ENCODE measurements at places on chromosomes 7 and 10. TPM values are rescaled to one million over a fixed set of nuclear protein-coding genes. Genes with fewer than 3 reads are reported as not detected.

GRCh38 chr10:88493691-88494483 is 89.2 kb downstream of the RNLS start:
- no peaks in the 10 kb centered on the region for H3K36me3 ChIP-seq
- H3K27ac ChIP-seq: peak overlapping the region; percentile 24
- H3K27me3 ChIP-seq: no peaks in the 10 kb centered on the region

- no peaks in the 10 kb centered on the region for H3K36me3 ChIP-seq
- no peaks in the 10 kb centered on the region for H3K27me3 ChIP-seq
- peak within 1 kb of the TSS; percentile 72 for H3K4me3 ChIP-seq
- peak within 1 kb of the TSS; percentile 95 for H3K27ac ChIP-seq
- peaks cover 23% of the 10 kb centered on the region for H3K4me1 ChIP-seq
- peak; percentile 96 for DNase-seq
These were observed at the start of gene BAG3 for GRCh38 chr10:119650692-119651513. Gene BAG3, plus strand, starts transcription at chr10:119651380. Its CDS starts 296 bp downstream, at chr10:119651676.

The ZDHHC4 gene
- polyA plus RNA-seq: 169 TPM

The CDNF gene
- 1.2 TPM for polyA plus RNA-seq

The ZNF736 gene
- polyA plus RNA-seq: 4.0 TPM

The SP4 gene
- polyA plus RNA-seq: 1.1 TPM

DNA sequence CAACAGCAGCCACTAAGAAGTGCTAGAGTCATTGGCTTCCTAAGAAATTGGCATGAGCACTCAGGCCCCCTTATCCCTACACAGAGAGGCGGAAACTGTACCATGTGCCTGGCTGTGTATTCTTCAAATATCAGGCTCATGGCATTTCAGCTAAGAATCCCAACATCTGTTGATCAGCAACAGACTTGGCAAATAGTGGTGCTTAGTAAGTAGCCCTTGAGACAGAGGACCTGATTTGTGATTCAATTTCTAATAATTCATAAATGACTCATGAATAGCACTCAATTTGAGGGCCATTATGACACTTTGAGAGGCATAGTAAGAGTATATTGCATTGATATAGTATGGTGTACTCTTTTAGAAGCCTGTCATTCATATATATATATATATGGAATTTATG is 309.1 kb downstream of the LRMDA start:
- H3K36me3 ChIP-seq: no peaks in the 10 kb centered on the region
- H3K27me3 ChIP-seq: no peaks in the 10 kb centered on the region
- no peak overlapping the region for H3K27ac ChIP-seq
- no peak overlapping the region for H3K4me3 ChIP-seq
- H3K4me1 ChIP-seq: no peaks in the 10 kb centered on the region
- no peak for DNase-seq

GRCh38 chr10:86687750-86688149 is 19.4 kb downstream of the LDB3 start:
- H3K36me3 ChIP-seq: no peaks in the 10 kb centered on the region
- no peaks in the 10 kb centered on the region for H3K27me3 ChIP-seq
- peak overlapping the region; percentile 17 for H3K27ac ChIP-seq

The ANKRD2 gene
- 0.99 TPM for polyA plus RNA-seq

- H3K27ac ChIP-seq: no peak overlapping the region
- H3K27me3 ChIP-seq: peaks cover 54% of the 10 kb centered on the region
- no peaks in the 10 kb centered on the region for H3K36me3 ChIP-seq
- peaks cover 28% of the 10 kb centered on the region for H3K4me1 ChIP-seq
- no peak for DNase-seq
These were observed 2.1 kb downstream of the DRGX start for GRCh38 chr10:49393757-49394156.

DNA sequence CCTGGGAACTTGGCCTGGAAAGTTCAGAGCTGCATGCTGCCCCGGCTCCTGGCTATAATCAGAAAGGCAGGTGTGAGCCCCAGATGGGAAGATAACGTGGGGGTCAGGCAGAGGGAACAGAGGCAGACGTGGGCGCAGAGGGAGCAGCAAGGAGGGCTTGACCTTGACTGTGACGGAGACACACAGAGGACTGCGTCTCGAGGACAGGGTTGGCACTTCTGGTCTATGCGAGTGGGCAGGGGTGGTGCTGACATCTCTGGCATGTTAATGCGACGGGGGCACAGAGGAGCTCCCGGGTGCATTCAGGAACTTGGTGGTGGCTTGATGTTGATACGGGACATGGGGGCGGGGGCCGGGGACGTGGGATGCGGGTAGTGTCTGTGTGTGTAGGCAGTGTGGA is 232.1 kb upstream of the GRB10 start:
- H3K4me1 ChIP-seq: peaks cover 4% of the 10 kb centered on the region
- H3K4me3 ChIP-seq: no peak overlapping the region
- H3K27me3 ChIP-seq: peaks cover 31% of the 10 kb centered on the region

DNA sequence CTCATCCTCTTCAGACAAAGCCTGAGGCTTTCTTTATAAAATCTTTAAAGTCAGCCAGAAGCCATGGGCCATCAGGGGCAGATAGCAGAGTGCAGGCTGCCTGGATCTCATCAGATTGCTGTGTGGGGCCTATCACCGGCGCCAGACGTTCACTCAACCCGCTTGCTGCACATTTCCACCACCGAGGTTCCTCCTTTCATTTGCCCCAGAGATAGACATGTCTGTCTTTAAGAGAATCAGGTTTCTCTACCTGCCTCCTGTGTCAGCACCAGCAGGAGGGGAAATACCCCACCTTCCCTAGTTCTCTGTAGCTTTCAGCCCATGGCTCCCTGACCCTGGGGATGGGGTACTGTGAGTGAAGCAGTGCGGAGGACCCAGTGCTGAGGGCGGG is 22.0 kb downstream of the SLC18A2 start:
- no peak overlapping the region for H3K4me3 ChIP-seq
- no peak for DNase-seq
- H3K27me3 ChIP-seq: no peaks in the 10 kb centered on the region
- H3K27ac ChIP-seq: no peak overlapping the region

DNA sequence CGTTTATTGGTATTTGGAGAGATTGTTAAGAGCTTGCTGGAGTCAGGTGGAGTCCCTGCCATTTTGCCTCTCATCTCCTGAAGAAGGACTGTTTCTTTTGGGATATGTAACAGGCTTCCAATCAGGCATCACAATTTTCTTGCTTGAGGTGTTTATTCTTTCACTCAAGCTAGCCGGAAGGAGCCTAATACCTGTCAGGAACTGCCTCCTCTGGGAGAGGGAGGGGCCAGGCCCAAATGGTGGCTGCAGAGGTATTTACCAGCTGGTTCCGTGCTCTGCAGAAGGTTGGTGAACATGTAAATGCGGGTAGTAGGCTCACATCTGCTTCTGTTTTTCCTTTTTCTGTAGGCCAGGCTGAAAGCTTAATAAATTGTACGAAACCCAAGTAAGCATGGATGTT is 114.0 kb downstream of the TCF7L2 start:
- no peak overlapping the region for H3K4me3 ChIP-seq
- no peaks in the 10 kb centered on the region for H3K27me3 ChIP-seq
- H3K27ac ChIP-seq: no peak overlapping the region
- DNase-seq: no peak
- H3K36me3 ChIP-seq: no peaks in the 10 kb centered on the region
- peaks cover 15% of the 10 kb centered on the region for H3K4me1 ChIP-seq

The VPS50 gene
- polyA plus RNA-seq: 9.1 TPM

GRCh38 chr10:60576130-60577069 is 186.7 kb upstream of the ANK3 start:
- H3K27ac ChIP-seq: no peak overlapping the region
- DNase-seq: no peak
- no peaks in the 10 kb centered on the region for H3K36me3 ChIP-seq
- H3K27me3 ChIP-seq: no peaks in the 10 kb centered on the region

The CPA2 gene
- polyA plus RNA-seq: not detected

The KDM7A gene
- polyA plus RNA-seq: 1.1 TPM

The SPDYE9 gene
- not detected for polyA plus RNA-seq

The TEX47 gene
- not detected for polyA plus RNA-seq

The FAM221A gene
- polyA plus RNA-seq: 9.7 TPM

DNA sequence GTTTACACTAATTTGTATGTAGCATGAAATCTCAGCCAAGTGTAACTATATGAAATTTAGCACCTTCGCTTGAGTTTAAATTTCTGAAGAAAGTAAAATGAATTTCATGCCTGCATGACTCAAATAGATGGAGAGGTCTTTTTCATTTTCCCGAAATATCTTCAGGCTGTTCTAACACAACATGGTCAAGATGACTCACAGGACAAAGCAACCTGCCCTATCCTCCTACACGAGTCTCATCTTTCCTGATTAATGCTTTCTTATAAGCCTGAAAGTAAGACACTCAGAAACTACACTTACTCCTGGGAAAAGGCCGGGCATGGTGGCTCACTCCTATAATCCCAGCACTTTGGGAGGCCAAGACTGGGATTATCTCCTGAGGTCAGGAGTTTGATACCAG is 41.2 kb downstream of the CH25H start:
- no peak overlapping the region for H3K27ac ChIP-seq
- no peaks in the 10 kb centered on the region for H3K4me1 ChIP-seq

GRCh38 chr7:135117096-135117495 is 30.8 kb upstream of the TMEM140 start:
- H3K4me3 ChIP-seq: no peak overlapping the region
- no peak overlapping the region for H3K27ac ChIP-seq
- H3K36me3 ChIP-seq: no peaks in the 10 kb centered on the region
- DNase-seq: no peak

DNA sequence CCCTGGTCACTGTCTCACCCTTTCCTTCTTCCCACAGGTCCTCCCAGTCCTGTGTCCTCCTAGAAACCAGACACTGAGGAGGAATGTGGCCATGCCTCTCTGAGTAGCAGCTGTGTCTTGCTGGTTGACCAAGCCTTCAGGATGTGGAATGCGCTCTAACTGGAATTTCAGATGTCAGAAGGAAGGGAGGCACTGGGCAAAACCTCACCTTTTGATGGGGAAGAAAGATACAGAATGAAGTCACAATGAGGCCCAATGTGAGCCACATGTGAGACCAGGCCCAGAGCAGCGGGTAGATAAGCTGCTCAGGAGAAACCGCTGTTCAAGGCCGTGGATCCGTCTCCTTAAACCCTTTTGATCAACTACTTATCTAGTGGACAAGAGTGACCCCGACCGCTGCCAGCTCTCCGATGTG is 54.8 kb upstream of the ECHDC3 start:
- DNase-seq: no peak
- H3K4me3 ChIP-seq: no peak overlapping the region
- no peaks in the 10 kb centered on the region for H3K36me3 ChIP-seq
- no peak overlapping the region for H3K27ac ChIP-seq
- no peaks in the 10 kb centered on the region for H3K27me3 ChIP-seq

The CALML3 gene
- not detected for polyA plus RNA-seq

- DNase-seq: no peak
- H3K27me3 ChIP-seq: no peaks in the 10 kb centered on the region
- H3K27ac ChIP-seq: no peak overlapping the region
- no peak overlapping the region for H3K4me3 ChIP-seq
- H3K36me3 ChIP-seq: no peaks in the 10 kb centered on the region
- H3K4me1 ChIP-seq: no peaks in the 10 kb centered on the region
These were observed 8.8 kb downstream of the ADAP1 start for GRCh38 chr7:945556-946255.

DNA sequence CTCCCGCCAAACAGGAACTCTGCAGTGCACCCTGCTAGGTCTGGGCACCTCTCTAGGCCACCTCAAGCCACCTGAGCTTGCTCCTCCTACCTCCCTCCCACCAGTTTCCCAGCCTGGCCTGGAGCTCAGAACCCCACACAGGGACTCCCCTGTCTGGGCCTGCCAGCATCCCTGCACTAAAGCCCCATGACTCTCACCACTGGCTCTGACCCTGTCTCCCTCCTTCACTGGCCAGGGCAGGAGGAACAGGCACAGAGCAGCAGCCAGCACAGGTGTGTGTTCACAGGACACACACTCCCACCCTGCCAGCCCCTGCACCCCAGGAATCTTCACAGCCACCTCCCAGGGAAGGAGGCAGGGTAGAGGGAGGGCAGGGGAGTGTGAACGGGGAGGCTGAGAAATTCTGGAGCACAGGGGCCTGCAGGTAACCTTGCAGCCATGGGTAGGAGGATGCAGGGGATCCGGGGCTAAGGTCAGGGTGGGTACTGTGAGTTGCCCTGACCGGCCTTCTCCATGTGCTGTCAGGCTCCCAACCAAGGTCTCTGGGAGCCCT is 13.9 kb upstream of the ANTXRL start:
- peaks cover 6% of the 10 kb centered on the region for H3K4me1 ChIP-seq
- no peak overlapping the region for H3K4me3 ChIP-seq
- no peaks in the 10 kb centered on the region for H3K36me3 ChIP-seq
- no peaks in the 10 kb centered on the region for H3K27me3 ChIP-seq
- no peak for DNase-seq

DNA sequence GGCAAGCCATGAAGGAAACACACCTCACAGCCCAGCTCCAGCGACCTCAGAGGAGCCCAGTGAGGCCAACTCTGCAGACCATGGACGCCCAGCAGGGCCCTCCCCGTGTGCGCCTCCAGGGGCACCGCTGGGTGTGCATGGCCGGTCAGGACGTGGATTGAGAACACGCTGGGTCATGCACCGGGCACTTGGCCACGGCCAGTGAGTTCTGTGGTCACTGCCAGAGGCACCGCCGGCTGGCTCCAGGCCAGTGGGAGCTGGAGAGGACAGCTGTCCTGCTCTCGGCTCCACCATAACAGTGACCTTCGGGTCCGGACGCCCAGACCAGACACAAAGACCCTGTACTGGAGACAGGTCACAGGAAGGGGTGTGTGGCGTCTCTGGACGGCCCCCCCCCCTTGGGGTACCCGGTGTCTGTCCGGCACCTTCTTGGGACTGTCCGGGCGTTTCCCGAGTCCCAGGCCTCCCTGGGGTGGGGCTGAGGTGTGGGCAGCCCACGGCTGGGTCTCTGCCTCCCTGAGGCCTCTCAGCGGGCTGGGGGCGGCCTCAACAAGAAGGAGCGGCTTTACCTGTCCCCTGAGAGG is 50.4 kb upstream of the NKX6-2 start:
- peak; percentile 74 for DNase-seq
- H3K27me3 ChIP-seq: no peaks in the 10 kb centered on the region
- H3K4me1 ChIP-seq: no peaks in the 10 kb centered on the region
- H3K4me3 ChIP-seq: no peak overlapping the region
- H3K36me3 ChIP-seq: no peaks in the 10 kb centered on the region

The LYZL2 gene
- not detected for polyA plus RNA-seq

DNA sequence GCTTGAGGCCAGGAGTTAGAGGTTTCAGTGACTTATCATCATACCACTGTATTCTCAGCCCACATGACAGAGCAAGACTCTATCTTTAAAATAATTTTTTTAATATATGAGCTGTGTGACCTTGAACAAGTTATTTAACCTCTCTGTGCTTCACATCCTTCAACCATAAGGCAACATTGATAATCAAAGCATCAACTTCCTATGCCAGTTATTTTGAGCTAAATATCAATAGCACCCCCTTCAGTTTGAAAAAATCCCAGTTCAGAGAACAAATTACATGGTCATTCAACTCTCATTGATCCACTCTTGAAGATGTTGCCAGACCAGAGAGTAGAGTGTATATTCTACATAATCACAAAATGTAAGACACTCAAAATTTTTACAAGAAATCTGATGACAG is 53.0 kb downstream of the ASNS start:
- H3K36me3 ChIP-seq: no peaks in the 10 kb centered on the region
- no peak overlapping the region for H3K4me3 ChIP-seq
- peaks cover 5% of the 10 kb centered on the region for H3K27me3 ChIP-seq
- no peak overlapping the region for H3K27ac ChIP-seq
- no peak for DNase-seq

The SPDYE16 gene
- 0.10 TPM for polyA plus RNA-seq

- H3K4me3 ChIP-seq: peak overlapping the region; percentile 87
- H3K27ac ChIP-seq: peak overlapping the region; percentile 58
- H3K36me3 ChIP-seq: no peaks in the 10 kb centered on the region
- H3K4me1 ChIP-seq: peaks cover 17% of the 10 kb centered on the region
- no peaks in the 10 kb centered on the region for H3K27me3 ChIP-seq
These were observed 613 bp downstream of the USP6NL start for GRCh38 chr10:11610826-11611247.

The GPER1 gene
- 6.4 TPM for polyA plus RNA-seq
